ENCODE measurements at places on chromosomes 4 and X.

- DNase-seq, result no peak
These were observed 172.5 kb upstream of the ANXA3 start for GRCh38 chr4:78379040-78379439.

GRCh38 chr4:76306882-76307659, 538 bp downstream of the STBD1 start:
- DNase-seq, result no peak

- DNase-seq, result no peak
These were observed 66.9 kb upstream of the PHOX2B start for GRCh38 chr4:41815473-41815872.

DNA sequence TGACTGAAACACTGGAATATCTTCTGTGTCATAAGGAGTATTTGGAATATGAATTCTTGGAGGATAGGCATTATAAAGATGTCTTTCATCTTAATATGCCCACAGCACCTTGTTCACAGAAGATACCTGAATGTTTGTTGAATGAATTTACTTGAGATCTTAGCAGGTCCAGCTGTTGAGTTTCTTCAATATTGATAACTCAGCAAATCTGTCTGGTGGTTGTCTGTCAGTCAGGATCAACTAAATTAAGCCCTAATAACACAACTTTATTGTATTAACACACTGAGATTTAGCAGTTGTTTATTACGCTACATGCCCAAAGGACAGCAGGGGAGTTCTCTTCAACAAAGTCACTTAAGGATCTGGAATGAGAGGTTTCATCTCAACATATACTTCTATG, 106.5 kb downstream of the CNOT6L start:
- DNase-seq, result no peak
